AG10803 (cell line): ENCODE measurements at places on chromosomes 11 and 22.

DNA sequence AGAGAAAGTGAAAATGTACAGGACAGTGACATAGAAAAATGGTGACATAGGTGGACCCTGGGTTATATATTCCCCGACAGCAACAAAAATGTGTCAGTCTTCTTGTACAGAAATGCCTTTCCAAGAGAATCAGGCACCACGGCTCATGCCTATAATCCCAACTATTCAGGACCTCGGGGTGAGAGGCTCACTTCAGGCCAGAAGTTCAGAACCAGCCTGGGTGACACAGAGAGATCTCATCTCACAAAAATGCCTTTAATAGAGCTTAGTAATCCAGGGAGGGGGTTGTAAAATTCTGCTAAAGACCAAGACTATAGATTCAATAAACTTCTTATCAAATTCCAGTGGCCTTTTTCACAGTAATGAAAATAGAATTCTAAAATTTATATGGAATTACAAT is 10.7 kb downstream of the ZNF195 start:
- no peak for DNase-seq

DNA sequence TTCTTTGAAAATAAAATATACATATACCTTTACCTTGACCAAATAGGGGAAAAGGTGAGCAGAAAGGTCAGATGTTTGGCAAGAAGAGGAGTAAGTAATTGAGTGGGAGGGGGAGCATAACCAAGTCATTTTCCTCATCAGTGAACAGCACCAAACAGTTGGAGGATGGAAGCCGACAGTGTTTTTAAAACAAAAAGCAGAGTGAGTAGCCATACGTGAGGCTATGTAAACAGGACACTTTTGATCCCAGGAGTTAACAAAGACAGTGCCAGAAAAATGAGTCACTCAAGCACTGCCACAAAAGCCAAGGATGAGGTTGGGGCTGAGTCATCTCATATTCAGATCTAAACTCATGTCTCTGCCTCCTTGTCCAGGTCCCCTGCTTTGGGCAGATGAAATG is 734.7 kb downstream of the KCNA4 start:
- DNase-seq, result peak; percentile 88

DNA sequence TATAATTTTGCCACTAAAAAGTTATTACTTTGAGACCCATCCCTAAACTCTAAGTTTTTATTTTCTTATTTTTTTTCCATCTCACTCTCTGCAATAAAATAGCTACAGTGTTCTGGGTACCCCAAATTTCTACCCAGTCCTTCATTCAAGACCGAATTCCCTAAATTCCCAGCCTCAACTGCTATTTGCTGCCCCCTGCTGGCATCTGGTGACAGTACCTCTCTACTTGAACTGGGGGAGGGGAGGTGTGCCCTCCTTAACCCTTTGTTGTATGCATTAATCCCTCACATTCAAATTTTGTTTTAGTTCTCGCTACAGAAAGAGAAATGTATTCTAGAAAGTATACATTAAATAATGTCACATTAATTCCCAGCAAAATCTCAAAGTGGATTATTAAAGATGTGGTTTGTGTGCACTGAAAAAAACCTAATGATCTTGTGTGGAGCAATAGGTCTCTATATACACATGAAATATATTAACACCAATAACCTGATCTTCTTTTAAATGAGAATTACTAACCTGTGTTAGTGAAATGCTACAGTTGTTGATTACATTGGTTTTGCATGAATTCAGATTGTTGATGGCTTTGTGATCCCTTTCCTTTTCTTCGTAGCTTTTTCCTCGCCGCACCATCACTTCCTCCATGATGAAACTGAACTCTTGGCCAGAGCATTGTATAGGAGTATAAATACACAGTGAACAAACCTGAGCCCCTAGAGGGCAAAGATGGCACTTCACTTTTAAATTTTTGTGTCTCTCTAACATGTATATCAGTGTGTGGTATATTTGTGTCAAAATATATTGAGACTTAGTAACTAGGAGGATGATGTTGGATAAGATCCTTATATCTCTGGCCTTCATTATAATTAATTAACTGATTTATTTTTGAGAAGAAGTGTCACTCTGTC is 590.0 kb downstream of the METTL15 start:
- peak; percentile 46 for DNase-seq

- DNase-seq, result no peak
These were observed 6.8 kb downstream of the EED start for GRCh38 chr11:86251345-86251744.

- DNase-seq, result no peak
These were observed 159.3 kb downstream of the CASP12 start for GRCh38 chr11:104738918-104739317.
